CD4-positive, CD25-positive, alpha-beta regulatory T cell (primary cell): ENCODE measurements at places on chromosomes 2 and 18. TPM values are rescaled to one million over a fixed set of nuclear protein-coding genes. Genes with fewer than 3 reads are reported as not detected.

CYP26B1 gene
- total RNA-seq: not detected

OXER1 gene
- not detected for total RNA-seq

DNA sequence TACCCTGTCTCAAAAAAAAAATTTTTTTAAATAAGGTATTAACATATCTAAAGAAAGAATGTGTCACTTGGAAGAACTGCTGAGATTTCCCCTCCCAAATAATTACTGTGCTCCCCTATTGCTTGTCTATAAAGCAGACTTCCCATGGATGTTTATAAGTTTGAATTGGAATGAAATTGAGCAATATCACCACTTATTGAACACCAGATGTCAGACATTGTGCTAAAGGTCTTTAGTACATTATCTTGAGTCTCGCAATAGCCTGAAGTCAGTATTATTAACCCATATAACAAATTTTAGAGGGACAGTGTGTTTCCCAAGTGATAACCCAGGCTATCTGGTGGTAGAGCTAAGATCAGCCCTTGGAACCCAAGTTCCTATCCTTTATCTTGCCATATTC lies 102.9 kb upstream of the MSH2 start:
- H3K4me3 ChIP-seq: no peak overlapping the region
- no peak overlapping the region for H3K27ac ChIP-seq
- H3K36me3 ChIP-seq: no peaks in the 10 kb centered on the region
- peaks cover 7% of the 10 kb centered on the region for H3K27me3 ChIP-seq
- no peak for DNase-seq

DNA sequence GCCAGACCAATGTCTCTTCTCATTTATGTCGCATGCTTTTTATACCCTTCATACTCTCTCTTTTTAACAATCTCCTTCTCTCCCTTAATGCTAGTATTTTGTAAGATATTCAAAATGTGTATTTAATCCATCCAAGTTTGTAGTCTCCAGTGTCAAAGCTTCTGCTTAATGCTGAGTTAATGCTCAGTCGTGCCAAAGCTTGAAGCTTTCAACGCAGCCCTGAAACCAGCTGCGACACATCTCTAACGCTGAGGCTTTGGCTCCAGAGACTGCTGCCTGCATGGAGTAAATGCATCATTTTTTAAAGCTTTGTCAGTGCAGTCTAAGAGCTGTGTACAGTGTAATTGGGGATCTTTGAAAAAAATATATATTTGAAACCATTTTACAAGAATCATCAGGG lies 2108.8 kb upstream of the PIK3C3 start:
- no peaks in the 10 kb centered on the region for H3K36me3 ChIP-seq
- H3K27me3 ChIP-seq: no peaks in the 10 kb centered on the region
- DNase-seq: no peak
- H3K27ac ChIP-seq: no peak overlapping the region
- no peak overlapping the region for H3K4me3 ChIP-seq

FN1 gene
- total RNA-seq: 0.72 TPM

DNA sequence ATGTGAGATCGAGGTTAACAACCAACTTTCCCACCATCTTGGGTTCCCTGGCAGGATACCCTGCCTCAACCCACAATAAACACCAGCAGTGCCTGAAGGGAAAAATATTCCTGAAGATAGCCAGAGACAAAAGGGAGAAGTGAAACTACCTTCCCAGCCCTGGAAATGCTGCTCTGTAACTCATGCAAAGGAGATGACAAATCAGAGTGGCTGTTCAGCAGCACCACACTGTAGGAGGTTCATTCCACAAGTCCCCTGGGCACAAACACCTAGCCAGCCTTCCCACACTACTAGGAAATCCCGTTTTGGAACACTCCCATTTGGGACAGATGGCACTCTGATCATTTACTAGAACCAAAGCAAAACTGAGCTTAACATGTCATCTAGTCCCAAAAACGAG lies 190.7 kb upstream of the RBBP8 start:
- H3K27me3 ChIP-seq: no peaks in the 10 kb centered on the region
- no peak for DNase-seq
- H3K36me3 ChIP-seq: no peaks in the 10 kb centered on the region
- H3K4me1 ChIP-seq: no peaks in the 10 kb centered on the region
- H3K27ac ChIP-seq: no peak overlapping the region

HOXD10 gene
- not detected for total RNA-seq
